ENCODE measurements at places on chromosomes 1 and 21.

GRCh38 chr1:230851291-230851691 is 17.0 kb downstream of the C1orf198 start:
- DNase-seq: no peak

GRCh38 chr1:172801771-172802322 is 142.9 kb downstream of the FASLG start:
- DNase-seq: no peak

DNA sequence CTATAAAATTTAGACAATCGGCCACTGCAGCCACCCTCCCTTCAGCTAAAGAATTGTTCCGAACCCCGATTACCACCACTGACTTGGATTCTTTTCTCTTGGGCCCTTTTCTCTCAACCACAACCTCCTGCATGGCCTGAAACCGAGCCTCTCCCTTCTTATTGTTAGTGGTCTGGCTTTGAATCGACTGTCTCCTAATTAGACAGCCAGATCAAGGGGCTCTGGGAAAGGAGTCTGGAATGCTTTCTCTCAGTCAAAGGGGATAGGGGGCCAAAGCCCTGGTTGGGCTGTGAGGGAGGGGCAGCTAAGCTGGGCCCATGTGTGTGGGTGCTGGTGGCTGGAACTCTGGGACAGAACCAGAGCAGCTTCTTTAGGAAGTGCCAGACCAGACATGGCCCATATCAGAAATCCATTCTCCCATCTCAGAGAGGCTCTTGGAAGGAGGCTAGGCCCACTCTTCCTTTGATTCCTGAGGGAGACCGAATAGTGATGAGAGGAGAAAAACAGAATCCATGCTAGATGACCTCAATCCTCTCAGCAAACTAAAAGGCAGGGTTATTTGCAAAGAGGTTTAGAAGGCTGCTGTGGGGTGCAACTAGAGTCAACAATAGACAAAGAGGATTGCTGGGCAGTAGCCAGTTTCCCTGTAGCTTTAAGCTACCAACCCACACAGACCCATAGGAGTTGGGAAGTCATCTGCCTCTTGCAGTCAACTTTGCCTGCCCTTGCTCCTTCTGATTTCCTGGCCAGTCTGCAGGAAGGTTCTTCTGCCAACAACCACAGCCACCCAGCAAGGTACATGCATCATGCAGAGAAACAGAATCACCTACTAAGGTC is 117.6 kb downstream of the AK5 start:
- DNase-seq: peak; percentile 8

DNA sequence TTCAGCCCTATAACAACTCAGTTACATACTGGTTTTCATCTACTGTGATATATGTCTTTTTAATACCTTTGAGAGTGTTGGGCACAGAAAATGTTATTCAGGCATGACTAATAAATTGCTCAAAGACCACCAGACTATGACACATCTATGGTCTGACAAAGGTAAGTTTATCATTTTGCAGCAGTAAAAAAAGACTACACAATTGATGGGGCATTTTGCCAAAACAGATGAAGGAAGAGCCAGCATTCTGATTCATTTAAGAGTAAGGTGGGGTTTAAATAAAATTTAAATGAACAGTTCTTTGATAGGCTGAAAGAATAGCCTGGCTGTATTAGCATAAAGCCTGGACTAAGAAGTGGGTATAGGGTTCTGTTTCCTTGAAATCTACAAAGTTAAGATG is 8.8 kb upstream of the RNPC3 start:
- DNase-seq: no peak

DNA sequence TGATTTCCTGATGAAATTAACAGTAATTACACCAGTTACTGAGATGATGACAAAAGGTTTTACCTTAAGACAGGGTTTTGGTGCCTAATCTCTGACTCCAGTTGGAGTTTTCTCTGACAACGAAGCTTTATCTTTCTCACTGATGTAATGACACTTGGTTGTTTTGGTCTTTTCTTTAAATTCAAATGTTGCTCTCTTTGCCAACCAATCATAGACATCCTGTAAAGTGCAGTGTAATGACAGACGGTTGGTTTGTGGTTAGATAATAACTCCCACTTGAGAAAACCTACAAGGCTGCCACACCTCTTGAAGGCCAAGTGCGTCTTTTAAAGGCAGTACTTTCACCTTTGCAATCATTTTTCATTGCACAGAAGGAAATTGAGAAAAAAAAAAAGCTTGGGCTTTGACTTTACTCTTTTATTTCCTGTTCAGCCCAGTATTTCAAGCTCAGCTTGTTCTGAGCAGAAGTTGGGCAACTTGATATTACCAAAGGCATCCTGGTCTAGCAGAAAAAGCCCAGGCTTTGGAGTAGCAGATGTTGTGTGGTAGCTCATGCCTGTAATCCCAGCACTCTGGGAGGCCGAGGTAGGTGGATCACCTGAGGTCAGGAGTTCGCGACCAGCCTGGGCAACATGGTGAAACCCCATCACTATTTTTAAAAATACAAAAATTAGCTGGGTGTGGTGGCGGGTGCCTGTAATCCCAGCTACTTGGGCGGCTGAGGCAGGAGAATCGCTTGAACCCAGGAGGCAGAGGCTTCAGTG is 14.9 kb downstream of the PDIK1L start:
- no peak for DNase-seq

DNA sequence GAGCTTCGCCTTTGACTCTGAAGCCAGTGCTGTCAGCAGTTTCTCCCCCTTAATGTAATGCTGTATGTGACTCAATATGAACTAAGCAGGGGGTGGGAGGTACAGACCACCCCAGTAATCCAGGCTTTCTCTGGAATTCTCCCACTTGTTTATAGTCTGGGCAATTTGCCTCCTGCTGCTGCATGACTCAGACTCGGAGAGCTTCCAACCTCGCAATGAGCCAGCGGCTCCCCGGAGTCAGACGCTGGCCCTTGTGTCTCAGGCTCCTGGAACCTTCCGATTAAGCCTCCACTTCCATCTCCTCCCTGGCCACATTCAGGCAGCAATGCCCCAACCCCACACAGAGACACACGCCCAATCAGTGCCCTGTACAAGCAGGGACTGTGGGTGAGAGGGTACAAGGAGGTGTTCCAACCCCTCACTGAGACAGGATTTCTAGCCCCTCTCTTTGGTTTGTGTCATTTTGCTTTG is 471.7 kb upstream of the VAMP3 start:
- peak; percentile 23 for DNase-seq

- DNase-seq: no peak
These were observed 14.1 kb downstream of the HNRNPU start for GRCh38 chr1:244850099-244850852.

DNA sequence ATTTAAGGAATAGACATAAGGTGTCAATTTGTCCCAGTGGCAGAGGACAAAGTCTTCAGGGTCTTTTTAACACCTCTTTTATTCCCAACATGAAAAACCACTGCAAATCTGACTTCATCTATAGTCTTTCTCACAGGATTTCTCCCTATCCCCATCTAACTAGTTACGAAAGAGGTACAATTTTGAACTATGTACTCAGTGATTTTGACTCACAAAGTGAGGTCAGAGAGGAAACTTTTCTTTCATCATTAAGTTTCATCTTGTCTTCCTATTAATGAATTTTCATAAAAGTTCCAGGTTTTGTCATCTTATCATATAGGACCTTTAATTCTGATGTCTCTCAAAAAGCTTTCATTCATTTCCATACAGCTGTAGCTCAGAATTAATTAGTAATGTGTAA is 63.3 kb downstream of the ASH1L start:
- peak; percentile 3 for DNase-seq

GRCh38 chr21:41135746-41136145 is 32.2 kb upstream of the BACE2 start:
- DNase-seq: peak; percentile 54

GRCh38 chr1:186374303-186375151 is 526 bp downstream of the TPR start:
- peak; percentile 45 for DNase-seq

DNA sequence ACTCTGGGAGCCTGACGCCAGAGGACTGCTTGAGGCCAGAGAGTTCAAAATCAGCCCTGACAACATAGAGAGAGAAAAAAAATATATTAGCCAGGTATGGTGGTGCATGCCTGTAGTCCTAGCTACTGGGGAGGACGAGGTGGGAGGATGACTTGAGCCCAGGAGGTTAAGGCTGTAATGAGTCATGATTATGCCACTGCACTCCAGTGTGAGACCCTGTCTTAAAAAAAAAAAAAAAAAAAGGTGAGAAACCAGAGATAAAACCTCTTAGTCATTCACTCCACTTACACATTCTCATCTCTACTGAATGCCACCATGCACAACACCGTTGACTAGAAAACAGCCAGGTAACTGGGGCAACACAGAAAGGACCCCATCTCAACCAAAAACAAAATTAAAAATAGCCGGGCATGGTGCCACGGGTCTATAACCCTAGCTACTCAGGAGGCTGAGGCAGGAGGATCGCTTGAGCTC is 178.1 kb downstream of the SLC45A1 start:
- no peak for DNase-seq

GRCh38 chr1:178142806-178143205 is 48.9 kb downstream of the RASAL2 start:
- no peak for DNase-seq

DNA sequence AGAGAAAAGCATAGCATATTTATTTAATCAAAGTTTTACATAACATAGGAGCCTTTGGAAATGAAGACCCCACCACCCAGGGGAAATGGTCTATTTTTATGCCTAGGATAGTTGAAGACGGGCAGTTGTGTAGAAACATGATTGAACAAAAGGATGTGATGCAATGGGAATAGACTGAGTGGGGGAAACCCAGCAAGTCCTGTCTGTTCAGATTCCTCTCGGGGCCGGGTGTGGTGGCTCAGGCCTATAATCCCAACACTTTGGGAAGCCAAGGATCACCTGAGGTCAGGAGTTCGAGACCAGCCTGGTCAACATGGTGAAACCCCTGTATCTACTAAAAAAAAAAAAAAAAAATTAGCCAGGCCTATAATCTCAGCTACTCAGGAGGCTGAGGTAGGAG is 298.3 kb downstream of the MATN1 start:
- no peak for DNase-seq

DNA sequence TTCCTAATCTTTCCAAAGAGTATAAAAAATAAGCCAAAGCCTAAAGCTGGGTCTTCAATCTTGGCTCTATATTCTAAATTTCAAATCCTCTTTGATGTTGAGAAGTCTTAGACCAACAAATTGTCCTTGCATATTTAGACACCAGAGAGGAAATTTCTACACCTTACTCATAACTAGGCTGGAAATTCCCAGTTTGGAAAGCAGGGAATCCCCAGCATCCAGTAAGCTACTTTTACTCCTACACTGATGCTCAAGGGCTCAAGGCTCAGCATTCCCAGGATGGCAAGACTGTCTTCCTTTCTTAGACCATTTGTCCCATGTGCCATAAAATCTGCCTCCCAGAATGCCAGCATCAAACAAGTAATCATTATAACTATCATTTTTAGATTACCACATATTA is 28.3 kb downstream of the PRDX6 start:
- no peak for DNase-seq

DNA sequence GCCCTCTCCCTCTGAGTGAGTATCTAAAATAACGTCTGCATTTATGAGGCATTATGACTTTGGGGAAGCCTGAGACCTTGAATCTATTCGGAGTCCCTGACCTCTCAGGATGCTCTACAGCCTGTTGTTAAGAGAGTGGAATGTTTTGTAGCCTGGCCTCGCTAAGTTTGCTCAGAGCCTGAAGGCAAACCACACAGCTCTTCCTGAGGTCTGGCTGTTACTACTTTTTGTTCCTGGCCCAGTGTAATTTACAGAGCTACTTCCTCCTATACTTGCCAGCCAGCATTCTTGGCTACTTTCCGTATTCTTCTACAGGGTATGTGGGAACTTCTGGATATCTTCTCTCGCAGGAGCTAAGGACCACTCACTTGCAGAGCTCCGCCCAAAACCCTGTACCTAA is 3.6 kb upstream of the ZMYM4 start:
- DNase-seq: no peak

DNA sequence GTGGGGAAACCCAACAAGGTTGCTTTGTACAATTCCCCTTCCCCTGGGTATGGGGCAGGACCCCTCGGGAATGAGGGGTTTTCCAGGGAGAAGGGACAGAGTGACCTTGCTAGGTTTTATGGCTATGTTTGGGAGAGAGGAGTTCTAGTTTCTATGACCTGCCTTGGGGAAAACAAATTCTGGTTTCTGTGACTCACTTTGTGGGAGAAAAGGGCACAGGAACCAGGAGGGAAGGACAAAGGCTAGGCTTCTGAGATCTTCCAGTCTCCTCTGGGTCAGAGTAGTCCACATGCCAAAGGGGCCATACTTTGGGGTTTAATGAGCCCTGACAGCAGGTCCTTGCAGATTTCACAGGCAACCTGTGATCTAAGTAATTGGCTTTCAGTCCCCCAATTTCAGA is 5.5 kb upstream of the PTGER3 start:
- DNase-seq: no peak

GRCh38 chr1:235776396-235776795 is 90.3 kb downstream of the LYST start:
- DNase-seq: no peak

GRCh38 chr1:193799948-193800690 is 613.7 kb upstream of the B3GALT2 start:
- no peak for DNase-seq

- DNase-seq: no peak
These were observed 30.3 kb downstream of the CD48 start for GRCh38 chr1:160681066-160681890.

GRCh38 chr1:233097959-233098580 is 147.7 kb downstream of the NTPCR start:
- DNase-seq: no peak

- no peak for DNase-seq
These were observed 25.0 kb upstream of the PHTF1 start for GRCh38 chr1:113784104-113784779.

GRCh38 chr1:240909701-240910457 is 297.9 kb upstream of the GREM2 start:
- DNase-seq: no peak

GRCh38 chr1:47805018-47805417 is 192.2 kb downstream of the TRABD2B start:
- no peak for DNase-seq

DNA sequence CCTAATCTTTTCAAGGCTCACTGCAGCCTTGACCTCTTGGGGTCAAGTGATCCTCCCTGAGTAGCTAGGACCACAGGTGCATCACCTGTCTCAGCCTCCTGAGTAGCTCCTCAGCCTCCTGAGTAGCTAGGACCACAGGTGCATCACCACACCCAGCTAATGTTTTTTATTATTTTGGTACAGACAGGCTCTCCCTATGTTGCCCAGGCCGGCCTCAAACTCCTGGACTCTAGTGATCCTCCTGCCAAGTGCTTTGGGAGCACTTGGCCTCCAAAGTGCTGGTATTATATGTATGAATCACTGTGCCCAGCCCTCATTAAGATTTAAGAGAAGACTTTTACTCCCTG is 58.5 kb upstream of the S1PR1 start:
- no peak for DNase-seq

DNA sequence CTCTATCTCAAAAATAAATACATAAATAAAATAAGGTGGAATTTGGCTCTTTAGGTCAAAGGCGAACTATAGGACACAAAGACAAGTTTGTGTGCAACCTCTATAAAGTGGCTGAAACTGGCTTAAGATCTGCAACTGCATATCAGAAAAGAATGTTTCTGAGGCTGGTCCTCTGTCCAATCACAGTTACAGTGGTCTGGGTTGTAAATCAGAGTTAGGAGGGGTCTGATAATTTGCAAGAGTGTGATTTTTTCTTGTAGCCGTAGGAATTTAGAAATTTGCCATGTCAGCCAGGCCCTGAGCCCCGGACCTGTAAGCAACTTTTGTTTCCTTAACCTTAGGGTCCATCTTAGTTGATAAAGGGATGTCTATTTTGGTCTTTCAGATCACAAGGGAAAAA is 27.8 kb downstream of the CMPK1 start:
- no peak for DNase-seq

Data from NCI-H146 (cell line).